Activated CD4-positive, alpha-beta T cell treated with anti-CD3 and anti-CD28 coated beads, Interleukin-2, amount 50 U/mL, for 4 hours (primary cell): ENCODE measurements at places on chromosomes 11 and 22.

DNA sequence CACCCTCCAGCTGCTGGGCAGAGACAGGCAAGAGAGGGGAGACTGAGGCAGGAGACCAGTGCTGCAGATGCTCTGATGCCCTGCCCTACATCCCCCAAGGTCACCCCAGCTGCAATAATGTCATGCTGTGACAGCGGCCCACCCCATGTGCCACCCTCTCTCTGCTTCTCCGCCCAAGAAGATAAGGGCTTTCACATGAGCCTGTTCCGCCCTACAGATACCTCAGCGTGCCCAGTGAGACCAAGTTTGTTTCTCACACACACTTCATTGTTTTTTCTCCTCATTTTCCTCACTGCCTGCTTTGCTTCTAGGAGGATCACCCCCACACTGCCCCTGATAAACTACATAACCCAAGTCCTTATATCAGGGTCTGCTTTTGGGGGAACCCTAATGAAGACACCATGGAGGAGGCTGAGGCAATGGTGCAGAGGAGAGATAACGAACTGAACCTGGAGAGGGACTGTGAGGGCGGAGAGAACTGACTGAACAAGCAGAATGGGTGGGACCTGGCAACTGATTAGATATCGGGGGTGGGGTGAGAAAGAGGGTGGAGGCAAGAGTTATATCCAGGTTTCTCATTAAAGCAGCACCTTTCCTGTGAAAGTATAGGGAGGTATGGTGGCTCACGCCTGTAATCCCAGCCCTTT, 37.5 kb upstream of the TSKU start:
- DNase-seq: no peak

GRCh38 chr22:49551897-49552614, 275.6 kb downstream of the BRD1 start:
- DNase-seq: no peak

- DNase-seq: no peak
These were observed 582 bp upstream of the SHANK3 start for GRCh38 chr22:50672041-50672440.

DNA sequence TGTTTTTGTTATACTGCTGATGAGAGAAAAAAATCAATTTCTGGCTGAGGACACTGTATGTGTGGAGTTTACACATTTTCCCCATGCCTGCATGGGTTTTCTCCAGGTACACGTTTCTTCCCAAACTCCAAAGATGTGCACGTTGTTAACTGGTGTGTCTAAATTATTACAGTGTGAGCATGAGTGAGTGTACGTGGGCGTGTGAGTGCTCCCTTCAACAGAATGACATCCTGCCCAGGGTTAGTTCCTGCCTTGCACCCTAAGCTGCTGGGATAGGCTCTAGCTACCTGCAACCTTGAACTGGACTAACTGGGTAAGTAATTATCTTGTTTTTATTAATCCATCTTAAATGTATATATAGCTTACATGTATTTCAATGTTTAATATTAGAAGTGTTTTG, 5.5 kb downstream of the NPAT start:
- peak; percentile 30 for DNase-seq

GRCh38 chr22:49619301-49619700, 208.4 kb downstream of the BRD1 start:
- DNase-seq: no peak
